ENCODE measurements at places on chromosomes 7 and 10.

GRCh38 chr7:12638851-12639456 is 48.5 kb upstream of the ARL4A start:
- peak; percentile 38 for DNase-seq

GRCh38 chr7:54189330-54189729 is 352.8 kb upstream of the VSTM2A start:
- DNase-seq, result no peak

DNA sequence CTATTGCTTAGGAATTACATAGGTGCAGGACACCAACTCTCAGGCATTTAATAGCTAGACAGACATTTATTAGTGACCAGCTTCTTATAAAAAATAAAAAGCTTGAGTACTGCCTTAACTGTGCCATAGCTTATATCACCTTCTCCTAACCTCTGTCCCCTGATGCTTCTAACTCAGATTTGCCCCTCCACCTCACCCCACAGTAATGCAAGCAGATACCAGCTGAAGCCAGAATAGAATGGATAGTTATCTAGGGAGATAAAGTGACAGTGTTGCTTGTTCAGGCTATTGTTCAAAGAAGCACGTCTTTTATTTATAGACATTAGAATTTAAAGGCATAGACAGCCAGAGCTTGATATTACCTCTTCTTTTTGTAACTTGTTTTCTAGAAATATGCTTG is 99.6 kb upstream of the GLCCI1 start:
- no peak for DNase-seq

GRCh38 chr10:105347487-105347886 is 706.4 kb downstream of the SORCS3 start:
- peak; percentile 2 for DNase-seq

- no peak for DNase-seq
Measured at GRCh38 chr7:97735075-97735474, 3.2 kb downstream of the TAC1 start.

DNA sequence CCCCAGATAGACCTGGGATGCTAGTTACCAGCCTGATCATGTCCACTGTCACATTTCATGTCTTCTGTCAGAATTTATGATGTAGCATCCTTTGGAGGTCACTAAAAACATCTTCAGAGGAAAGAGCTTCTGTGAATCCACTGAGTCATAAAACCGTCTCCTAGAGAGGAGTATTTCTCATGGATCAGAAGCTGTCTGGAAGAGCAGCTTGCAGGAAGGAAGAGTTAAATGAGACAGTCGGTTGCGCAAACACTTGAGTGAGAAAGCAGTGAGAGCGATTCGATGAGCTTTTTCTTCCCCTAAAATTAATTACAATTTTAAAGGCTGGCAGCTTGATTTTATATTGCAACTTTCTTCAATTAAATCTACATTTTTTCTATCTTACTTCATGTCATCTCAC is 47.2 kb upstream of the WDR11 start:
- no peak for DNase-seq

DNA sequence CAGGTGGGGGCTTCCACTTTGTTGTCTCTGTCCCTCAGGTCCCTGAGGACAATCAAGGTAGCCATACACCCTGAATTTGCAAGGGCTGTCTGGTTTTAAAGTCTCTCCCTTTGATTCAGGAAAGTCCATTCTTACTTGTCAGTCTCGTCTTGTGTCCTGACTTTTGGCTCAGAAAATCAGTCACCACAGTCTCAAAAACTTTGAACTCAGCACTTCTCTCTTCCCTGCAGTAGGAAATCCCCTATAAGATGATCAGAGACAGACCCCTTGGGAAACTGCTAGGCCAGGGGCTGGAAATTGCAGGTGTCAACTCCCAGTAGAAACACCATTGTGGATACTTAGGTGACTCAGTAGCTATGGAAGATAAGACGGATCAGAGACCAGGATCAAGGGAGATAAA is 73.1 kb downstream of the CDC123 start:
- no peak for DNase-seq

DNA sequence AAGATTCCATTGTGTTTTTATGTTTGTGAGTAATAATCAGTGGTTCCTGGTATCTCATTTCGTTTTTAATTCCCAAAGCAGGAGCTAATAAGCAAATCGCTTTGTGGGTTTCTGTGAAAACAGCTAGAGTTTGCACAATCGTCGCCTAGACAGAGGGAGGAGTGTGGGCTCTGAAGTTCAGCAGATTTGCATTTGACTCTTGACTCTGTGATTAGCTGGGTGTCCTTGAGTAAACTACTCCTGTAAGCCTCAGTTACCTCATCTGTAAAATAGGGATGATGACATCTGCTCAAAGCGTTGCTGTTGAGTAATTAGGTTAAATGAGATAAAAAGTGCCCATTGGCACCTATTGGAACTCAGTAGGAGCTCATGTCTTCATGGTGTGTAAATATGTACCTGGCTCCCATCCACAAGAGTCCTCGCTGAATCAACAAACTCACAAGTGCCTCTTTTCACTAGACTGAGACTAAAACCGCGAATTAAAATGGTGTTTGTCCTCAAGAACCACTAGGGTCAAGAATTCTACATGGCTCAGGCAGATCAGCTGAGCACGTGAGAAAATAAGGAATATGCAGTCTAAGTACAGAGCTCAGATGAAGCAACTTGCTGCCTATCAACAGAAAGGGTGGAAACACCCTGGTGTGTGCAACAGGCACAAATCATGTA is 385.8 kb upstream of the C7orf33 start:
- no peak for DNase-seq

DNA sequence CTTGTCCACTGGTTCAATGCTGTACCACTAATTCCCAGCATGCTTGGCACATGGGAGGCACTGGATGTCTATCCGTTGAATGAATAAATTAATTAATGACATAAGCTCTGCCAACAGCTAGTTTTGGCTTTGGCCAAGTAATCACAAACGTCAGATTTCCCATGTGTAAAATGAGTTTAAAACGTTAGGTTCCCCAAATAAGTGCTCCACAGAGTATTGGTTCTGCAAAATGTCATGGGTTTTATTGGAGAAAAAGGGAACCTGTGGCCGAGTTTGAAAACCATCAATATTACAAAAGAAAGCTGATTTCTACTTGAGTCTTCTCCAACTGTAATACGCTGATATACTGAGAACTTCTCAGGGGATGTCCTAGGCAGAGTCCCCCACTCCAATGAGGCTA is 23.2 kb downstream of the ELMO1 start:
- no peak for DNase-seq

- no peak for DNase-seq
Measured at GRCh38 chr10:121250995-121251764, 347.1 kb downstream of the FGFR2 start.

Measured in fibroblast of skin of right quadriceps (primary cell).